ENCODE measurements at places on chromosomes 7 and 10.

GRCh38 chr7:120996988-120997345 is 8.5 kb downstream of the CPED1 start:
- no peak for DNase-seq

GRCh38 chr7:94848992-94849576 is 58.3 kb upstream of the PPP1R9A start:
- DNase-seq: no peak

DNA sequence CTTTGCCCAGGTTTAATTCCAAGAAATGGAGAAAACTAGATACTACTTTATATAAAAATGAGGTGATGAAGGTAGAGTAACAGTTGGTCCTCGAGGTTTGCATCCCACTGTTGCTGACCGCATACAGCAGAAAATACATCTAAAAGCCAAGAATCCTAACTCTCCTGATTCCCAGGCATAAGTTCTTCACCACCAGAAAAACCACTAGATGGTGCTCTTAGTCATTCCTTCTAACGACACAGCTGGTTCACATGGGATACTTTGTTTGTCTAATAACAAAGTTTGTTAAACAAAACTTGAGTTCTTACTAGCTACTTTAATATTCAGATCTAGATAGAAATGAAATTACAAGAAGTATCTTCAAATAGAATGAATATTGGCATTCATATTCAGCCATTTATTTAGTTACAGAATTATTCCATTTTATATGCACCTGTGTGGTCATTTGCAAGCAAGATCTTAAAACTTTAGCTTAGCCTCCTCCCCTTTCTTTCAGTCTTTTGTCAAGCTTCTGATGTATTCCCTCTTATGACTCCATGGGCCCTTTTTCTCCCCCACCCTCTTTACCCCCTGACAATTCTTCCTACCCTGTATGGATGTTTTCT is 54.1 kb upstream of the CYP26C1 start:
- peak; percentile 35 for DNase-seq

DNA sequence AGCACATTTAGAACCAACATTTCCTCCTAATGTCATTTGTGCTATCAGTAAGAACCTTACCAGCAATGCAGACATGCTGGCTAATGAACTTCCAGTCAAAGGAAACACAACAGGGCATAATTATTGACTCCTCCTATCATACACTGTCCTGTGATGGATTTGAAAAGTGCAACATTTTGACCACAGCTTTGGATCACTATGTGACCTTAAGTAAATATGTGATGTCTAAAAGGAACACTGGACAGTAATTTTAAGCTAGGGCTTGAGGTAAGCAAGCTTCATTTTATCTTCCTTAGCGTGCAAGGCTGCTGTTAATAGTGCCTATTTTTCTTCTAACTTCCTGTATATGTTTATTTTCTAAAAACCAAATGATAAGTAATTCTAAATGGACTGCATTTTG is 240.6 kb upstream of the HGF start:
- DNase-seq: no peak

GRCh38 chr7:7956531-7957128 is 12.0 kb upstream of the GLCCI1 start:
- DNase-seq: peak; percentile 46

- DNase-seq: no peak
Measured at GRCh38 chr10:19947215-19947614, 131.0 kb downstream of the PLXDC2 start.

GRCh38 chr10:128069351-128070051 is 56.7 kb downstream of the MKI67 start:
- peak; percentile 85 for DNase-seq

- no peak for DNase-seq
Measured at GRCh38 chr10:1070919-1071318, 14.7 kb downstream of the WDR37 start.

DNA sequence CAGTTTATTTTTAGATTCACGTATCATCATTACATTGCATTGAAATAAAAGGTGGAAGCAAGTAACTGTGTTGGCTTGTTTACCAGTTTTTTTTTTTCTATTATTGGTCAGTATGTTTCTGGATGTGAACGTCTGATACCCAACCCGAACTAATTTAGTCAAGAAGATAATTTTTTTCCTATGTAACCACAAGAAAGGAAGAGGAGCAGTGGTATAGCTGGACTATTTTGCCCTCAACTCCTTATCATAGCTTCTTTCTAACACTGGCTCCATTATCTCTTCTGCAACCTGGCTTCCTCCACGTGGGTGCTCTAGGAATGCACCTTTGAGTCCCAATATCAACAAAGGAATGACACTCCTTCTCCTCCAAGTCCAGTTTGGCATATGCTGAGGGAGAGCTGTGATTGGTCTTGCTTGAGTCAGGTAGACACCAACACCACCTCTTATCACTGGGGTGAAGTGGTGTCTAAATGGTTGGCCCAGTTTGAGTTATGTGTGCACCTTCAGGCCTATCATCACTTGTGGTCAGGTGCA is 29.4 kb downstream of the OR9A2 start:
- DNase-seq: no peak

DNA sequence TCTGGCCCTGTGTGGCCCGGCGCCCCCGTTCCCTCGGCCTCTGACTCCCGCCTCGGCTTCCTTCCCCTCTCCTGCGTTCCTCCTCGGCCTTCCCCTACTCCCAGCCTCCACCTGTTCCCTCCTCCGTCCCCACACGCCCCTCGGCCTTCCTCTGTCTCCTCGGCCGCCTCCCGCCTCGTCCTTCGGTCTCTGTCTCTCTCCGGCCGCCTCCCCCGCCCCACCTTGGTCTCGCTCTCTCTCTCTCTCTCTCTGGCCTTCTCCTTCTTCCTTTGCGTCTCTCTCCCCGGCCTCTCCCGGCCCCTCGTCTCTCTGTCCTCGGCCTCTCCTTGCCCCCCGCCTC is 588 bp downstream of the GET4 start:
- peak; percentile 56 for DNase-seq
